ENCODE measurements at places on chromosomes 5 and 9.

DNA sequence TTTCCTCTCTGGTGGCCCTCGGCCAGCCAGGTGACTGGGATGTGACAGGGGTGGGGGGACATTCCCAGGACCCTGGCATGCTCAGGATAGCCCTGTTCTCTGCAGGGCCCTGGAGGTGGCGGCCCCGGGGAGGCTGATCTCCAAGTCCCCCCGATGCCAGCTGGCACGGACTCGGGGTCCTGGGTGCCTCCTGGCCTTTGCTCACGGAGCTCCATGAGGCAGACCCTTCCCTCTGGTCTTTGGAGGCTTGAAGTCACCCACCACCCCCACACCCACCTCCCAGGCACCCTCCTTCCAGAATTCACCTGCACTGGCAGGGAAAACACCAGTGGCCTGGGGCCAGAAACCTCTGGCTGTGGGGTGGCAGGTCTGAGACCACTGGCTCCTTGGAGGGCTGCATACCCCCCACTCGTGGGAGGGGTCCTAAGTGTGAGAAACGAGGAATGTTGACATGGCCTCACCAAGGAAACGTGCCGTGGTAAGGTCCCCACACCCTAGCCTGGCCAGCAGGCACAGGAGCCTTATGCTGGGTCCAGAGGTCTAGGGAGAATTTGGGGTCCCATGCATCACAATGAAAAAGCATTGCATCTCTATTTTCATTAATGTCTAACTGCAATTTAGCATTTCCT, 130.8 kb upstream of the FAM120A start:
- DNase-seq, result no peak

DNA sequence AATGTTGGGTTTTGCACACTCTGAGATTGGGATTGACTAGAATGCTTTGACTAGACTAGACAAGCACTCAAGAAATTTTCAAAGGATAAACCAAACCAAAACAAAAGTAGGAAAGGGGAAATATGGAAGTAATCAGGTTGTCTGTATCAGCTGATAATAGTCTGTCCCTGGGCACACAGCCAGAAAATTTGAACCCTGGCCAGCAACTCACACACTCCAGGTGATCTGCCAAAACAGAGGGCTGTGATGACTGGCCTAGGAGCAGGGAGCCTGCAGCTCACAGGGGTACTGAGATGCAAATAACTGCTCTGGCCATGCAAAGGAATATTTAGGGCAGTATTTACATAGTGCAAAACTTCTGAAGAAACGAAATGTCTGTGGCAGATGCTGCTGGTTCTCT, 112.3 kb upstream of the SMIM23 start:
- DNase-seq, result no peak

DNA sequence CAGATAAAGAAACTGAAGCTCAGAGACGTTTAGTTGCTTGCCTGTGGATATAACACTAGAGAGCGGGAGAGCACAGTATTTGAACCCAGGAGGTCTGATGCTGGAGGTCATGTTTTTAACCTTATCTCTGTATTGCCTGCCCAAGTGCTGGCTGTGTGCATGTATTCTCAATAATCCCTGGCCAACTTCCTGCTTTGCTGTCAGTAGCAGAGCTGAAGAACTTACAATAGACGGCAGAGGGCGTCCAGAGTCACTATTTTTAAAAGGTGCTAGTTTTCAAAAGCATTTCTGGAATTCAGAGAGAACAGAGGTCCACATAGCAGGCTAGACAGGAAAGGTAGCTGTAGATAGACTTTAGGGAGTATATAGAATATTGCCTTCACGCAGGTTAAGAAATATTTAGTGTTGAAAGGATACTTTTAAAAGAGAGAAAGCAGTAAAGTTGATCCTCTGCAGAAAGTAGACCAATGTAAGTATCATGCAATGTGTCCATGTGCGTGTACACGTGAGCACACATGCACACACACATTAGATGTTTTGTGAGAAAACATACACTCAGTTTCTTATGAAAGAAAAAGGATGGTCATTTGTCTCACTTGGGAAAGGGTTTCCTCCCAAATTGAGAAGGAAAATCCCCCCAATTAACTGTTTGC, 46.3 kb downstream of the PTCD2 start:
- no peak for DNase-seq

GRCh38 chr5:116621599-116621998, 47.0 kb upstream of the SEMA6A start:
- no peak for DNase-seq

- no peak for DNase-seq
Observed at GRCh38 chr9:109770101-109770500, 9.9 kb upstream of the PALM2AKAP2 start.

- DNase-seq, result no peak
Observed at GRCh38 chr5:10699987-10700386, 61.0 kb downstream of the DAP start.

GRCh38 chr9:101498323-101498722, 35.3 kb upstream of the RNF20 start:
- DNase-seq, result no peak

DNA sequence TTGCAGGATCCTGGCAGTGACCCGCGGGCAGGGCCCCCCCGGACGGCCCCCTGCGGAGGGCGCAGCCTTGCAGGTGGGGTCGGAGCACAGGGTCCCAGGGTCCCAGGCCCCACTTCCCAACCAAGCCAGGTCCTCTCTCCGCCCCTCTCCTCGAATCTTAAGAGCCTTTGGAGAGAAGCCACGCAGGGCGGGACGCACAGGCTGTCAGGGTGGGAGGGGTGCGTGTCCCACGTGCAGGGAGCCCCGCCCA, 18.4 kb upstream of the EGFL7 start:
- no peak for DNase-seq

- DNase-seq, result no peak
Observed at GRCh38 chr5:77935506-77936364, 159.6 kb upstream of the TBCA start.

DNA sequence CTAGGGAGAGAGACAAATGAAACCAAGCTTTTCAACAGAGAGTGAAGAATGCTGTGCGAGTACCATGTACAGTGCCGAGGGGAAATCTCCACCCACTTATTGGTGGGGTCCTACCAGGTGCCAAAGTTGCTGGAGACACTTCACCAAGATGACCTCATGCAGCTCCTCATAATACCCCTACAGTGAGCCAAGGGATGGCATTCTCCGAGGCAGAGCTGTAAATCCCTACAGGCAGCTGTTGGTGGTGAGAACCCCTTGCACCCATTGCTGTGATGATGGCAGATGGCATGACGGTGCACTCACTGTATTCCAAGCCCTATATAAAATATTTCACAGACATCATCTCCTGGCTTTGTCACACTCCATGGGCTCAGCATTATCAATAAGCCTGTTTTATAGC, 464.9 kb downstream of the SPOCK1 start:
- no peak for DNase-seq

DNA sequence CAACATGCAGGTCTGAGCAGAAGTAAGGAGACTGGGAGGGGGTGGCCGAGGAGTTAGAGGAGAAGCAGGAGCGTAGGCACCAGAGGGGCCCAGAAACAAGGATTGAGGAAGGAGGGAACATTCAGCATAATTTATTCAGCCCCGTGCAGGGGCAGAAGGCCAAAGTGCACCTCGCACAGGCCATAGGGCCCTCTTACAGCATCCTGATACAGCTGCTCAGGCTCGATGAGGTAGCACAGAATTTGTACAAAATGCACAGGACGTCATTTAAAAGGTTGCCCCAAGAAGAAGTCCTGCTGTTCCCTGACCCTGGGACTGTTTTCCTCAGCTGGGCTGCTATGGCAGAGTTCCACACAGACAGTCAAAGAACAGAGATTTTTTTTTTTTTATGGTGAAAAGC, 2.1 kb upstream of the GRM6 start:
- no peak for DNase-seq

- no peak for DNase-seq
Observed at GRCh38 chr9:88544245-88544644, 9.3 kb downstream of the NXNL2 start.

GRCh38 chr5:179731791-179732411, 721 bp upstream of the MAML1 start:
- DNase-seq, result no peak

DNA sequence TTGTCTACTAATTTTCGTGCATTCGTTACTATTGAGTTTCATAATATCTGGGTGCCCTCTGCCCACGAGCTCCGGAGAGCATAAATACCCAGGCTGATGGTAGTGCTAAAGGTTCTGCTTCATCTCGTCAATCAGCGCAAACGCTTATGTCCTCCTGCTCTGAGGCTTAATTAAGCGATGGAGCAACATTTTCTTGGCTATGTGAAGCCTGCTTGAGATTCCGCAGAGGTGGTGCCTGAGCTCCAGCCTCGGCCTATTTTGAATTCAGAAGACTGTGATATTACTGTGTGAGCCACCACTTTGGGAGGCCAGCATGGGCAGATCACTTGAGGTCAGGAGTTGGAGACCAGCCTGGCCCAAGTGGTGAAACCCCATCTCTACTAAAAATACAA, 44.8 kb downstream of the ANXA2R start:
- no peak for DNase-seq

DNA sequence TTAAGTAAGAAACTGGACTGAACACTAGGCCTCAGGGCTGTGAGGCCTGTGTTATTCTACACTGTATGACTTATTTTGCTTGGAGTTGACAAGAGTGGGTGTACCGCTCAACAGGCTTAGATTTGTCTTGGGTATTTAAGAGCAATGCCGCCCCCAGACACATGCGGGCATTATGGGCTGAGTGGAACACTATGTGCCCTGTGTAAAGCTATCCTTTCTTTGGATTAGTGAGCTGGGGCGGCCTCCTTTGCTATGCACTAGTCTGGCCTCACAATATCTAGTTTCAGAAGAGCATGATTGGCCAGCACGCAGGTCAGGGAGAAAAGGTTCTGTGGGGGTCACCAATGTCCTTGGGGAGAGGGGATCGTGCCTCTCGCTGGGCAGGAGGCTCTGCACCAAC, 206.3 kb upstream of the GDNF start:
- DNase-seq, result no peak

- DNase-seq, result no peak
Observed at GRCh38 chr5:4570047-4570995, 569.8 kb upstream of the ADAMTS16 start.

GRCh38 chr5:33761139-33761538, 130.7 kb downstream of the ADAMTS12 start:
- no peak for DNase-seq

GRCh38 chr5:128574041-128574440, 36.0 kb upstream of the FBN2 start:
- DNase-seq, result no peak

- no peak for DNase-seq
Observed at GRCh38 chr9:125161284-125161918, 18.1 kb upstream of the SCAI start.

DNA sequence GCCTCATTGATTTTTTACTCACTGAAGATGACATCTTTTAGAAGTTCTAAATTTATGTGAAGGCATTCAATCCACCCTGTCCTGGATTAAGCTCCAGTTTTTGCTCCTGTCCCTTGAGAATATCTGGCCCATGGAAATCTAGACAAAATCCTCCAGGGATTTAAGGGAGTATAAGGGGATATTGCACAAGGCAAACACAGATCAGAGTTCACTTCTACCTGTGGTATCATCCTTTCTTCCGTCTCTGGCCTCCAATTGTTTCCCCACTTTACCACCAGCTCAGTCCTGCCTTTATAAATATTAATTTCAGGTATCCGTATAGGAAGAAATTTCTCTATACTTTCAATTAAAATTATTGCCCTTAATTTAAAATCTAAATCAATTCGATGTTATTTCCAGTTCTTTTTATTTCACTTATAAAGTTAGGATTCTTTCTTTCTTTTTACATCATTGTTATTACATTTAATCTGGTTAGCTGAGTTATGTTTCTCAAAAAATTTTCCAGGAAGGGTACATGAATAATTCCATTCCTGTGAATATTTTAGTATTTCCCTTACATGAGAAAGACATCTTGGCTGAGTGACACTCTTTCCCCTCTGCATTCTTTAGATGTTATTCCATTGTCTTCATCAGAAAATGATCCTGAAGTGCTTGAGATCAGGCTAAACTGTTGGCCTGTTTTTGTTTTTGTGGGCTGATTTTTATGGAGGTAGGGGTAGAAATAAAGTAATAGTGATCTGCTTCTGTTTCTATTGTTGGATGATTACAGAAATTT, 194.3 kb upstream of the MAP3K1 start:
- DNase-seq, result no peak

GRCh38 chr9:75454043-75454442, 365.7 kb downstream of the OSTF1 start:
- no peak for DNase-seq

DNA sequence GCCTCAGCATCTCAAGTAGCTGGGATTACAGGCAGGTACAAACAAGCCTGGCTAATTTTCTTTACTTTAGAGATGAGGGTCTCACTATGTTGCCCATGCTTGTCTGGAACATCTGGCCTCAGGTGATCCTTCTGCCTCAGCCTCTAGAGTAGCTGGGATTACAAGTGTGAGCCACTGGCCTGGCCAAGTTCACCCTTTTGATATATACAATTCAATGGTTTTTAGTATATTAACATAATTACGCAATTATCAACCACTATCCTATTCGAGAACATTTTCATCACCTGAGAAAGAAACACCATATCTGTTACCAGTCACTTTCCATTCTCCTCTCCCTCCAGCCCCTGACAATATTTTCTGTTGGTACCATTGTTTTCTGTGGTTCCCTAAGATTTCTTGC, 3.7 kb upstream of the CDC23 start:
- no peak for DNase-seq

GRCh38 chr5:150064681-150065220, 21.6 kb downstream of the CSF1R start:
- no peak for DNase-seq

GRCh38 chr5:61505281-61505680, 173.2 kb downstream of the ZSWIM6 start:
- DNase-seq, result no peak

DNA sequence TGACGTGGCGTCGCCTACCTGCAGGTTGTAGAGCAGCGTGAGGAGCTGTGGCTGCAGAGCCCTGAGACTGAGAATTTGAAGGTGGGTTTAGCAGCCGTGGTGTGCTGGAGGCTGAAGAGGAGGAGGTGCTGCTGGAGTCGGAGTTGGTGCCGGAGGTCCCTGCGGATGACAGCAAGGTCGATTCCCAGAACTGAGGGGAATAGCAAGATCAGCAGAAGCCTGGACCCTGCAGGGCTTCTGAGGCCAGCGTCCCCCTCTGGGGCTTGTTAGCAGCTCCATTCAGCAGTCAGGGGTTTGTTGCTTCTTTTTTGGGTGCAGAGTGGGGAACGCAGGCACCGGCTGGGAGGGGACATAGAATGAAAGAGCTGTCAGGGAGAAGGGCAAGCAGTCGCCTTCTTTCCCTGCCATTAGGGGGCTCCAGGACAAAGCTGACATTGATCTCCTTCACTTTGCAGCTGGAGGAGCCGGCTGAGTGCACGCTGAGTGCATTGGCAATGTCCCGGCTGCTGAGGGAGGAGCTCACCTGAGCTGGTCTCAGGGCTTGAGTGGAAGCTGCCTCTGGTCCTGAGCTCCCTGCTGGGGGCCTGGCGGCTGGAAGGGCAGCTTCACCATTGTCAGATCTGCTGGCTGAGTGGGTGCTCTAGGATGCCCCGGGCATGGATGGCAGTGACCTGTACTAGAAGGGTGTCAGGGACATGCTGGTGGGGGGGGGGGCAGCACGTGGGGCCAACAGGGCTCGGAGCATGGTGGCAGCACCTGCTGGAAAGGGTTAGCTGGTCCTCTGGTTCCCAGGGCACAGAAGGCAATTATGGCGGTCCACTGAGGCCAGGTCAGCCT, 20.8 kb downstream of the OBP2B start:
- no peak for DNase-seq

GRCh38 chr9:78519786-78520185, 222.9 kb downstream of the PSAT1 start:
- DNase-seq, result no peak

GRCh38 chr9:124384846-124385245, 30.4 kb downstream of the PSMB7 start:
- DNase-seq, result no peak

Measured in stimulated activated CD8-positive, alpha-beta memory T cell treated with anti-CD3 and anti-CD28 coated beads, Interleukin-2, amount 100 ng/mL, for 1 hour (primary cell).